Activated CD4-positive, alpha-beta T cell treated with anti-CD3 and anti-CD28 coated beads, Interleukin-2, amount 50 U/mL, for 1 hour (primary cell): ENCODE measurements at places on chromosomes 6 and 20.

- peak; percentile 58 for DNase-seq
Measured at GRCh38 chr6:119077643-119078375, 655 bp downstream of the FAM184A start.

DNA sequence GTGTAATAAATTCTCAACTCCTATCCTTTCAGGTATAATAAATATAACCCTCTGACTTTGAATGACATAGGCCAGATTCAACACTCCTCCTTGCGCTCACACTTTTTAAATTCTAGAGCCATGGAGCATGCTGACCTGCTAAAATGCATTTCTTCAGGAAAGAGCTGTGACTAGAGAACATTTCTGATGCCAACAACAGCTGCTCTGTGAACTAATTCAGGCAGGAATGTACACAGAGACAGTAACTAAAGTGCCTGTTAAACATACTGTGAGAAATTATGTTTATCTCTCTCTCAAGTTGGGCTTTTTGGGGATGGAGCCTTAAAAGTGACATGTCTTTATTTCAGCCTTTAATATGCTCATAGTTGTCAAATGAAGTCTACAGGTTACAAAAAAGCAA is 8.3 kb downstream of the NHSL1 start:
- DNase-seq: no peak

DNA sequence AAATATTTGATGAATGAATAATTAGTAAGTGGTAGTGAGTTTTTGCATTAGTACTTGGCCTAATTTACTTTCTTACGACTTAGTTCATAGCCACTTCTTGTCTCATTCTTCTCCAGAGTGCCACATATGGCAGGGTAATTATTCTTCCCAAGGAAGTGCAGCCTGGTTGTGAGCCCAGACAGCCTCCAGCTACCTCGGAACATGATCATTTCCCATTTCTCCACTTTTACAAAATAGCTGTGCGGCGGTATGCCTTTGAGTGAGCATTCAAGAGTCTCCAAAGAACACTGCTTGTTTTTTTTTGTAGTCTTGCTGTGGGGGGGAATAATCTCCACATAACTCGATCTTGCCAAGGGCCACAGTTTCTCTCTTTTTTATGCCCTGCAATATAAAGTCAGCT is 765.0 kb downstream of the HDGFL1 start:
- no peak for DNase-seq

DNA sequence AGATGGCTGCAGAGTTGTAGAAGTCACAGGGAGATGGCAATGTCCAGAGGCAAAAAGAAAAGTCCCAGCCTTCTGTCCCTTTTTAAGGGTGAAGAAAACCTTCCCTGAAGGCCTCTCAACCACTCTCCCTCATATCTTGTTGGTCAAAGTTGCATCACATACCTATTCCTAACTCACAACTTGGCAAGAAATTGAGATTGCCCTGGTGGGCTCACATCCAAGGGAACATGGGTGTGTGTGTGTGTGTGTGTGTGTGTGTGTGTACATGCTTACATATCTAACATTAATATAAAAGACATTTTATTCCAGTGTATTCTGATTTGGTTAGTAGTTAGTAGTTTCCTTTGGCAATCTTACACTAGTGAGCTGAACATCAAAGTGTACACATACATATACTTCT is 144.3 kb upstream of the SALL4 start:
- no peak for DNase-seq

DNA sequence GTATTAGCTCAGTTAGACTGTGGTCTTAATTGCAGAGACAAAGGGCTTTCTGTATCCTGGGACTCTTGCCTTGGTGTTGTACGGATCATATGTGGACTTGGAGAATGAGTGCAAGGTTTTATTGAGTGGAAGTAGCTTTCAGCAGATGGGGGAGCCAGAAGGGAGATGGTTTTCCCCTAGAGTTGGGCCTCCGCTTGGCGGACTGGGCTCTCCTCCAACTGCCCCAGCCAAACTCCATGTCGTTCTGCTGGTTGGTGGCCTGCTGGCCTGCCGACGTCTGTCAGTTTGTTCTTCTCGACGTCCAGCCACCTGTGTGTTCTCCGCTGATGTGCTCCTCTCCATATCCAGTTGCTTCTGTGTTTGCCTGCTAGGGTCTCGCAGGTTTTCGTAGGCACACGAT is 189.5 kb upstream of the FLRT3 start:
- no peak for DNase-seq

DNA sequence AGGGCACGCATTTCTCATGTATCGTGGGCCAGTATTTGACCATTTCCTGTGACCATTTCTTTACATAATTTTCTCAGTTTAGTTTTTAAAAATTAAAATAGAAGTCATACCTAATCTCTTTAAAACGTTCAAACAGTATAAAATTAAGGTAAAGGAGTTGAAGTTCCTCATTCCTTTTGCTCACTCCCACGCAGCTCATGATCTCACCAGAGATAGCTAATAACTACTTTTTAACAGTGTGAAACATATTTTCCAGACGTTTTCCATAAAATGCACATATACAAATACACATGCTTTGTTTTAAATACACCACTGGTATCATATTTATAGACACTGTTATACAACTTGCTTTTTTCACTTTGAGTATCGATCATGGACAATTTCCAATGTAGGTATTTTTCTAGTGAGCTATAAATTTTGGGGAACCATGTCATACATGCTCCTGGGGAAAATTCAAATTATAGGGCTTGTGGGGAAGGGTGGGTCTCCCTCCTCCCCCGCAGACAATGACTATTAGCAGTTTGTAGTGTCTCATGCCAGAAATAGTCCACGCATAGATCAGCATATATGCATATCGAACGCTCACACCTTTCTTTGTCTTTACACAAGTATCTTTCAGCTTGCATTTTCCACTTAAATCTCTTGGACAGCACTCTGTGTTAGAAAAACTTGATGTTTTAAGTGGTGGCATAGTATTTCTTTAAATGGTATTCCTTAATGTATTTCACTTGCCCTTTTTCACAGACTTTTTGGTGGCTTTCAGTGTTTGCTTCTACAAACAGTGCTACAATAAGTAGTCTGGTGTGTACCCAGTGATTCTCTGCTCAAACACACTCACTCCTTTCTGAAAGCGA is 145.5 kb upstream of the ZNF217 start:
- DNase-seq: no peak

GRCh38 chr6:13101985-13102384 is 226.4 kb downstream of the TBC1D7 start:
- no peak for DNase-seq

- DNase-seq: no peak
Measured at GRCh38 chr6:13011612-13012146, 295.1 kb downstream of the PHACTR1 start.

- no peak for DNase-seq
Measured at GRCh38 chr20:57391439-57392301, 474 bp downstream of the RBM38 start.

DNA sequence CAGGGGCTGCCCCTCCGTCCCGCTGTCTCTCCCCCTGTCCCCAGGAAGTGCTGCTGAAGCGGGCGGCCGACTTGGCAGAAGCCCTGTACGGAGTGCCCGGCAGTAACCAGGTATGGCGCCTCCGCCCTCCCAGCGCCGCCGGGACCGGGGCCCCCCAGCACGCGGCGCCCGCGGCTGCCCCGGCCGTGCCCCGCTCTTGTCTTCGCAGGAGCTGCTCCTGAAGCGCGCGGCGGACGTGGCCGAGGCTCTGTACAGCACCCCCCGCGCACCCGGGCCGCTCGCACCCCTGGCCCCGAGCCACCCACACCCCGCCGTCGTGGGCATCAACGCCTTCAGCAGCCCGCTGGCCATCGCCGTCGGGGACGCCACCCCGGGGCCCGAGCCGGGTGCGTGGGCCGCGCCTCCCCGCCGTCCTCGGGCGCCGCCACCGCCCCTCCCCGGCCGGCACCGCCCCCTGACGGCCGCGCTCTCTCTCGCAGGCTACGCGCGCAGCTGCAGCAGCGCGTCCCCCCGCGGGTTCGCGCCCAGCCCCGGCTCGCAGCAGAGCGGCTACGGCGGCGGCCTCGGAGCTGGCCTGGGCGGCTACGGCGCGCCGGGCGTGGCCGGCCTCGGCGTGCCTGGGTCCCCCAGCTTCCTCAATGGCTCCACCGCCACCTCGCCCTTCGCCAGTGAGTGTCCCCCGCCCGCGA is 48.4 kb downstream of the CPXM1 start:
- DNase-seq: peak; percentile 61

DNA sequence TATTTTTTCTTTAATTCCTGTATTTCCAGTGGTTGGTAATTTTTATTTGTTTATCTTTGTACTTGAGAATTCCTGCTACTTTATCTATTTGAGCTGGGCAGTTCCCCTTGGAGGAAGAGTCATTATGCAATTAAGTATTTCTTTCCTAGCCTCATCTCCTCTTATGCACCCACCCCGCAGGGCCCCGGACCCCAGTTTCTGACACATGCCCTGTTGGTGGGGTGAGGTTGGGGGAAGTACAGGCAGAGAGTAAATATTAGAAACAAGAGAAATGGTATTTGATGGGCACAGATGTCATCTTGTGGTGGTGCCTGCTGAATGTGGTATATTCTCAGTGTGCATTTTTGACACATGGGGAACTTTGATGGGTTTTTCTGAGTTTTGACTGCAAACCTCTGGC is 602.7 kb upstream of the NOX3 start:
- no peak for DNase-seq

DNA sequence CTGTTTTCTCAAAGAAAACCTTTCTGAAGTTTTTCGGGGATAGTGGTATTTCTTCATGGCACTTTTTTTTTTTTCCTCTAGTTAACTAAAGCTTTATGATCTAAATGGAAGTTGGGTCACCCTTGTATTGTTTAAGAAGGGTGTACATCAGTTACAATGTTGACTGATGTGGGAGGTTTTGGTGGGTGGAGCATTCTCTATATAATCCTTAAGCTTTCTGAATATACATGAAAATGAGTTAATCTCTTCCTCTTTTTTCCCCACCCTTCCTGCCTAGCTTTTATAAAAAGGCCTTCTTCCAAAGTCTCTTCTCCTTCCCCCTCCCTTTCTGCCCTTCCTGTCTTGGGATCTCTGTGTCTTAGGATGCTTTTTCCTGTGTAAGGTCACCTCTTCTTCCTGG is 47.2 kb downstream of the DHX35 start:
- no peak for DNase-seq

DNA sequence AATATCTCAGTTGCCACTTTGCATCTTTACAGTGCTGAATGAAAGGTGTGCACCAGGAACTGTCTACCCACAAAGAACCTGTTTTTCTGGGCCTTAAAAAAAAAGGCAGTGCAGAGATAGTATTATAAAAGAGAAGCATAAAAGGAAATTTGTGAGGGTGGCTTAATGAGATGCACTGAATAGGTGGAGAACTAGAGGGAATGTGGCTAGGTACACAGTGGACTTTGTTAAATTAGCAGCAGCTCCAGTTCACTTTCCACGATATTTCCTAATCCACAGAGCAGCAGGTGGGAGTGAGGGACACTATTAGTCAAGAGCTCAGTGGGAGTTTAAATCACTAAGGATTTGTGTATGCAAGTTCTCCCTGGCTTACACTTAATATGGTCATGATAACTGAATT is 38.8 kb downstream of the MAP7 start:
- no peak for DNase-seq

GRCh38 chr6:7143476-7143974 is 35.8 kb downstream of the RREB1 start:
- DNase-seq: no peak

- no peak for DNase-seq
Measured at GRCh38 chr20:5718896-5719595, 31.2 kb upstream of the SHLD1 start.

DNA sequence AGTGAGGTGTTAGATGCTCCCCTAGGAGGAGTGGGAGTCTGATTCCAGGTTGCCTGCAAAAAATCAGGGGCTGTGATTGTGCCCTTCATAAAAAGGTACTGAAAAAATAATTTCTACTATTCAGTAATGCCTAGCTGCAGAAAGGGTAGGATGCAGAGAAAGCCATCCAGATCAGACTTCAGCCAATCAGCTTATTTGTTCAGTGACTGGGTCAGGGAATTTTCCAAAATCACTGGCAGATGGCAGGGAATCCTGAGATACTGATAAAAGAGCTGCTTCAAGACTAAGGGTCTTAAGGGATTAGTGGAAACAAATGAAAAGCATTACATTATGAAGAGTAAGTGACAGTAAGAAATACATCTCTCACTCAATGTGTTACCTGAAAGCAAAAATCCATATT is 42.8 kb upstream of the MTRF1L start:
- DNase-seq: no peak

- DNase-seq: no peak
Measured at GRCh38 chr6:11179419-11180202, 52.9 kb downstream of the NEDD9 start.

DNA sequence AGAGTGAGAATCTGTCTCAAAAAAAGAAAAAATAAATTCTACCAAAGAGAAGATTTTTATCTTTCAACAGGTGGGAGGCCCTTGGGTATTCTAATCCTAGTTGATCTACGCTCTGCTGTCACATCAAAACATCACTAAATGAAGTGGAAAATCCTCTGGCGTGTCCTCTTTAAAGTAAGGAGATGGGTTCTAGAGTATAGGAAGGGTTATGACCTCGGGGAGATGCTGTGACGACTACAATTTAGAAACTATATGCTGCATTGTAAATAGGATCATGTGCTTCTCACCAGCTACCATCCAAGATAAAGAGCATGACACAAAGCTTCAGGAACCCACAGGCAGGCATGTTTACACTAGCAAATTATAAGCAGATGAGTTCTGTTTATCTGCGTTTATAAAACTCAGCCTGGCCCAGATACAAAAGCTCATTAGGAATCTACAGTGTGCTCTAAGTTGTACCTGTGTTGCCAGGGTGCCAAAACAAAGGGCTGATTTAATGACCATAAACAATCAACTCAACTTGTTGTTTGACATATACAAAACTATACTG is 197.1 kb upstream of the PLN start:
- DNase-seq: no peak

DNA sequence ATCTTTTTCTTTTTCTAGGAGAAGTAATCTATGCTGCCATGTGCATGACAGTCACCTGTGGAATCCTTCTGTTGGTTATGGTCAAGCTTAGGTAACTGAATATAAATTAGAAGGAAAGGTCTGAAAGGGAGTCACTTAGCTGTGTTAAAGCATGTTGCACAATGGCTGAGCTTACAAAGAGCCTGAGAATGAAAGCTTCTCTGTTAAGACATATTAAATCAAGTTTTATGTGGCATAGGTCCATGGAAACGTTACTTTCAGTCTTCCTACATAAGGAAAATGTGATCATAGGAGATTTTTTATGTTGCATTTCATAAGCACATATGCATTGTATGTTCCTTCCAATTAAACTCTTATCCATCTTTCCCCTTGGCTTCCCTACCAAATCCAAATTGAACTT is 72.1 kb downstream of the GFRAL start:
- DNase-seq: no peak

DNA sequence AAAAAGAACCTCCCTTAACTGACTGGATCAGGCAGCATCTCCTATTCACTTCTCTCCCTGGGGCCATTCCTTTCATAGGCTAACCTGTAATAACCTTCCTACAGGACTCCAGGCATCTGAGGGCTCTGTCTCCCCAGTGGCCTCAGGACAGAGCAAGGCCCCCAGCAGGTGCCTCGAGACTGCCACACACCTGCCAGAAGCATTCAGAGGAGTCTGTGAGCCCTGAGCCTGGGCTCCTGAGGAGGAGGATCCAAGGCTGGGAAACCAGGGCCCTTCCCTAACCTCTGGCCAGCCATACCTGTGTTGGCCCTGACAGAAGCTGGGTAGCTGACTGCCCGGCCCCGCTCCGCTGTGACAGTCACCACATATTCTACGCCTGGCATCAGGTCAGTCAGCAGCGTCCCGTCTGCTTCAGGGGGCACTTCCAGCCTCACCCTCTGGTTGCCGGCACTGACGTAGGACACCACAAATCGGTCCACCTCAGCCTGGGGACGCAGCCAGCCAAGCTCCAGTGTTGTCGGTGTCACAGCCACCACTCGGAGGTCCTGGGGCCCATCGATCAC is 20.6 kb downstream of the TNXB start:
- no peak for DNase-seq

- no peak for DNase-seq
Measured at GRCh38 chr20:9260027-9260426, 191.1 kb downstream of the PLCB4 start.
